ENCODE measurements at places on chromosomes 6 and 20.

GRCh38 chr6:53544470-53545308 is at the start of gene GCLC:
Gene GCLC (minus strand): TSS chr6:53545101. CDS start chr6:53544645, 456 bp downstream.
- DNase-seq = peak; percentile 85

GRCh38 chr6:27318973-27319372 is 6.9 kb upstream of the POM121L2 start:
- DNase-seq = no peak

DNA sequence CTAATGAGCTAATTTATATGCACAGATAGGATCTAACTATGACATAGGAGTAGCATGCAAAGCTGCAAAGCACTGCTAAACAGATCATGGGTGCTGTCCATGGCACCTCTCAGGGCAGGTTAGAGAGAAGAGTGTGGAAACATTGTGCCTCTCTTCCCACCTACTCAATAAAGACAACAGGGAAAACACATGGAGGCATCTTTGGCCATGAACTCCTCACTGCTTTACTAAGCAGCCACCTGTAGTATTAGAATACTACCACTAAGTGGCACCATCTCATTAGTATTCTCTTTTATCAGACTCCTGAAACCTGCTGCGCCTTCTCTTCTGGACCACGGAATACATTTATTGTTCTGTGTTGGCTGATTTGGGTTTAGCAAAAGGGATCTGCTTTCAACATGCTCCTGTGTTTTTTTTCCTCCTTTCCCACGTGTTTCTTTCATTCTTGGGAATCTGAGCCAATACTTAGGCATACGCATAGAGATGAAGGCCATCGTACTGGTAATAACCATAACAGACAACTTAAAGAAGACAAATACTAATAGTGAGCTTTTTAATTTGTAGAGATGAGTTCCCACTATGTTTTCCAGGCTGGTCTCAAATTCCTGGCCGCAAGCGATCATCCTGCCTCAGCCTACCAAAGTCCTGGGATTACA is 9.4 kb upstream of the HDDC2 start:
- peak; percentile 17 for DNase-seq

GRCh38 chr6:155890409-155890808 is 434.8 kb upstream of the NOX3 start:
- no peak for DNase-seq

DNA sequence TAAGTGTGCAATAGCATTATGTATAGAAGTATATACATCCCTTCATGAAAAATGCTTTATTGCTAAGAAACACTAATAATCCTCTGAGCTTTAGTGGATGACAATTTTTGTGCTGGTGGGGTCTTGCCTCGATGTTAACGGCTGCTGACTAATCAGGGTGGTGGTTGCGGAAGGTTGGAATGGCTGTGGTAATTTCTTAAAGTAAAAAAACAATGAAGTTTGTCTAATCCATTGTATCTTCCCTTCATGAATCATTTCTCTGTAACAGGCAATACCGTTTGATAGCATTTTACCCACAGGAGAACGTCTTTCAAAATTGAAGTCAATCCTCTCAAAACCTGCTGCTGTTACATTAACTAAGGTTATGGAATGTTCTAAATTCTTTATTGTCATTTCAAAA is 816.5 kb upstream of the GJE1 start:
- DNase-seq = no peak

DNA sequence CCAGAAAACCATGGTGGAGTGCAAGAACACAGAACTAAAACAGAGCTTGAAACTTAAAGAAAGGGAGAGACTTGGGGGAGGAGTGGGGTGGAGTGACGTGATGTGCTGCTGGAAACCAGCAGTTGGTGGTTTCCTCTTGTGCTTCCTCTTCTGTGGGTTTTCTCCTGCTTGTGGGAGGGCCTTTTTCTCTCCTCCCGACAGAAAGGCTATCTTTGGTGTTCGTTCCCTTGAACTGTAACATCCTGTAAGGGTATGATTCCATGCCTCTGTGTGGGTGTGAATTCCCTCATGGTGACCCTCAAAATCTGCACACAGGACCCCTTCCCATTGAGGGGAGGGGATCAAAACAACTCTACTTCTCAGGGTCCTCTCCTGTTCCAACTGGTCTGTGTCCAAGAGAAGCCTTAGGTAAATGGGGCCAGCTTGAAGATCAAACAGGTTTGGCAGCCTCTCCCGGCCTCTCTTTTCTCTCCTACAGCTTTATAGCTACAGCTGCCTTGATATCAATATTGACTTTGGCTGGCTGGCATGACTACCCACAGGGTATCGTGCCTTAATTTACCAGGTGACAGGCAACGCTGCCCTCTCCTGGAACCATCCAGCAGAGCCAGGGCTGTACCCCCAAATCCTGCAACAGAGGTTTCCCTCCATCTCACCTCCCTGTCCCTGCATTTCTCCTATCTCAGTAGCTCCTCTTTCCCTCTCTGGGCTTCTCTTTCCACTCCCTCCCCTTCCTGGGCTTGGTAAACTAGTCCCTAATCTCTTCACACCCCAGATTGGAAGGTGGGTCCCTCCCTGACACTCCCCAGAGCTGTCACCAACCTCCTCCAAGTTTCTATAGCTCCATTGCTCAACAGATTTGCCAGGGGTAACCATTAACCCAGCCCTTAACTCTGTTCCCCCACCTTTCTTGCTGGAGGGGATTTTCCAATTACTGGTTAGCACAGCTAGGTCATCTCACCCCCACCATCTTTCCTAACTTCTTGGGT is 1.5 kb upstream of the MSH5 start:
- DNase-seq = no peak

- DNase-seq = no peak
Observed at GRCh38 chr20:4855097-4855496, 133.4 kb downstream of the PRND start.

DNA sequence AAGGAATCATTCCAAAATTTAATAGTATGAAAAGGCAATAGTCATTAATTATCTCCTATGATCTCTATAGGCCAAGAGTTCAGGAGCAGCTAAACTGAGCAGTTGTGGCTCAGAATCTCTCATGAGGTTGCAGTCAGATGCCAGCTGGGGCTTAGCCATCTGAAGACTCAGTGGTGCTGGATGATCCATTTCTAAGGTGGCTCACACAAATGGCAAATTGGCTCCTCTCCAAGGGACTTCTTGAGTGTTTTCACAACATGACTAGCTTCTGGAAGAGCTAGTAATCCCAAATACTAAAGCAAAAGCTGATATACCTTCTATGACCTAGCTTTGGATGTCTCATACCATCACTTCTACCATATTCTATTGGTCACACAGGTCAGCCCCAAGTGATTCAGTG is 104.2 kb downstream of the HAO1 start:
- DNase-seq = no peak

DNA sequence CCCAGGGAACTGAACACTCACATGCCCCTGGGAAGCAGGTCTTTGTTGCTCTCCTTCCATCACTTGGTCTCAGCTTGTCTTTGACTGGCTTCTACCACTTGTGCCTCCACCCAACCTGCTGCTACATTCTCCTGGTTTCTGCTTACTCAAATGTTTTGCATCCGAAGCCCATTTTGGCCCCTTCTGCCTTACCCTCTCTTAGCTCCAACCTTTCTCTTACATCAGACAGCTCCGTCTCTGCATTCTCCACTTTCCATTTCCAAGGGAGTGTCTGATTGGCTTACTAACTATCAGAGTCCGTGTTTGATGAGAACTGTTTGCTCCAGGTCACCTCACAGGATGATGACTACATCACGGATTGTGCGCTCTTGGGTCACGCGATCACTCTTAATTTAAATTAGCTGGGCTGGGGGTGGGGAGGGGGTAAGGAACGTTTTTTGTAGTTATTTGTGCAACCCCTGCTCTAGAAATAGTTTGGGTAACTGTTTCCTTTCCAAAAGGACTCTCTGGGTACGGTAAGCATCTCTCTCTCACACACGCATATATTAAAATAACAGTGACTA is 844 bp upstream of the ABRACL start:
- no peak for DNase-seq

DNA sequence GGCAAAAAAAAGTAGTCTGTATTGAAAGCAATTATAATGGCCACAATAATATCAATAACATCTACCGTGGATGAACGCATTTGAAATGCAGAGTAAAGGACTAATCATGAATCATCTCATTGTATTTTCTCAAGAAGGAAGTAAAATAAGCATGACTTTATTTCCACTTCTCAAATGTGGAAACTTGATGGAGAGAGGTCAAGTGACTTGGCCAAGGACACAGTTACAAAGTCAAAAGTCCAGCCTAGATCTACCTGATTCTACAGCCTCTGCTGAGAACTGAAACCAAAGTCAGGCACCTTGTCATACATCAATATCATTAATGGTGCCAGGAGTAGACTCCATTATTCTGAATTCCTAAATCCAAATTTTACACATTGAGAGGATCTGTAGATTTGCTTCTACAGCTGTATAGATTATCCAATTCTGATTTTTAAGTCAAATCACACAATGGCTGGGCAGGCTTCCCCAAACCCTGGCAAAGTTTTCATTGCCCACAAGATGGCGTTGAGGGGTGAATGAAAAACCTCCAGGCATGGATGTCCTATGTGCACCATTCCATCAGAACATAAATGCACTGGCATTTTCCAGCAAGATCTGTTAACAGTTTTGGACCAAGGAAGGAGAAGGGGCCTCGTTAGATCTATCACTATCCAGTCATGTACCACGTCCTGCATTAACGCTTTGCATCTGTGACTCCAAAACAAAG is 423.1 kb downstream of the MAFB start:
- DNase-seq = no peak

GRCh38 chr6:18160911-18161310 is 5.7 kb downstream of the KDM1B start:
- DNase-seq = no peak

GRCh38 chr20:61251529-61252393 is at the start of gene CDH4:
Gene CDH4 (plus strand): TSS chr20:61252261.
- DNase-seq = no peak

DNA sequence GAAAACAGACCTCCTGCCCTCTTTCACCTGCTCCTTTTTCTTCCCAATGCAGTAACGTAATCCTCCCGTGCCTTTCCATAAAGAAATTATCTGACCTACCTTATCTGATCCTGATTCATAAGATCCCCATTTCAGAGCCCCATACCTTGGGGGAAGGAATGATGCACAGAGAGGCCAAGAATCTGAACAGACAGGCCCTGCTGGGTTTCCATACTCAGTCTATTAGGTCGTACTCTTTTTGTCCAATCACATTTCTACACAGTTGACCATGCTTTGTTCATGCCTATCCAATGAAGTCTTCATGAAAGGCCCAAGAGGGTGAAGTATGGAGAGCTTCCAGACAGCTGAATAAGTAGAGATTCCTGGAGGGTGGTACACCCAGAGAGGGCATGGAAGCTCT is 25.3 kb downstream of the SRPK1 start:
- DNase-seq = no peak

GRCh38 chr6:210104-210456 is 82.2 kb upstream of the DUSP22 start:
- no peak for DNase-seq

DNA sequence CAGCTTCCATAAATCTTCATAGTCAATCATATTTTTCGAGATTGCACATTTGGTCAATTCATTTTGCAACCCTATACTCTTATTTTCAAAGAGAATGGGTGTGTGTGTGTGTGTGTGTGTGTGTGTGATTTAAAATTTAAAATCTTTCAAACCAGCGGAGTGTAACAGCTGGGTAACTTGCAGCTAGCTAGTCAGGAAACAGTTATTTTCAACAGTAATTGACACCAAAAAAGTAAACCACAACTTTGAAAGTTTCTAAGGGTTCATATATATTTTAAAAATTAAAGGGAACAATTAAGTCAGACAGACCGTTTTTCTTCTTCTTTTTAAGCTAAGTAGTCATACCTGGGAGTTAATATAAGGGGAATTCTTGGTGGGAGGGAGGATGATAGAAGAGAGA is 57.0 kb downstream of the PRR18 start:
- DNase-seq = no peak

DNA sequence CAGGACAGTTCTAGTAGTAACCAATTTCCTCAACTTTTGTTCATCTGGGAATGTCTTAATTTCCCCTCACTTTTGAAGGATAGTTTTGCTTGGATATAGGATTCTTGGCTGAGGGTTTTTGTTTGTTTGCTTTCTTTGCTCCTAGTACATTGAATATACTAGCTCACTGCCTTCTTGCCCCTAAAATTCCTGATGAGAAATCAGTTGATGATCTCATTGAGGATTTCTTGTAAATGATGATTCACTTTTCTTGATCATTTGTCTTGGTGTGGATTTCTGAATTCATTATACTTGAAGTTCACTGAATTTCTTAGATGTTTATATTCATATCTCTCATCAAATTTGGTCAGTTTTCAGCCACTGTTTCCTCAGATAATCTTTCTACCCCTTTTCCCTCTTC is 49.1 kb upstream of the PRDM1 start:
- no peak for DNase-seq

DNA sequence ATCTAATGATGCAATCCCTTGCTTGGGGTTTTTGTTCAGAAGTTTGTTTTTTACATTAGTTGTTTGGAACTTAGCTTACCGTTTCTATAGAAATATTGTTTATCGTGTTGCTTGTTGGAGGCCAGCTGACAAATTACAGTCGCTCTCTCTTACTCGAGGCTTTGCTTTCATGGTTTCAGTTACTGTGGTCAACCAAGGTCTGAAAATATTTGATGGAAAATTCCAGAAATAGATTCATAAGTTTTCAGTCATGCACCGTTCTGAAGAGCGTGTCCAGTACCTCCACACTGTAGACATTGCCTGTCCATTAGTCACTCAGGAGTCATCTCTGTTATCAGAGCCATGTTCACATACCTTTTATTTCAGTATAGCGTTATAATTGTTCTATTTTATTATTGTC is 47.9 kb downstream of the DEK start:
- no peak for DNase-seq

DNA sequence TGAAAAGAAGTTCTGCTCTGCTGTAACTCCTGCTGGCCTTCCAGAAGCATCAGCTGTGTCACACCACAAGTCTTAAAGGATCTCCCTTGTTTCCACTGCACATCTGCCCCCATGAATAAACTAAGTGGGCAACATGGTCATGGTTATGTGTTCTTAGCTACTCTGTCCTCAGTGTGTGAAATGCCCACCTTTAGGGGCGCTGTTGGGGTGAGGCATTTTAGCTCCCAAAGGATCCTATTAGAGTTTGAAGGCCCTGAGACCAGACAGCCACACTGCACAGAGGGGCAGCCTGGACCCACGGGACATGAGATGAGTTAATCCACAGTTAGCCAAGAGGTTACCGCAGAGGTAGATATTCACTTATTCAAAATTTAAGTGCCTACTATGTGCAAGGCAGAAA is 294.3 kb upstream of the QKI start:
- no peak for DNase-seq

- no peak for DNase-seq
Observed at GRCh38 chr20:11734431-11734830, 183.3 kb upstream of the BTBD3 start.

DNA sequence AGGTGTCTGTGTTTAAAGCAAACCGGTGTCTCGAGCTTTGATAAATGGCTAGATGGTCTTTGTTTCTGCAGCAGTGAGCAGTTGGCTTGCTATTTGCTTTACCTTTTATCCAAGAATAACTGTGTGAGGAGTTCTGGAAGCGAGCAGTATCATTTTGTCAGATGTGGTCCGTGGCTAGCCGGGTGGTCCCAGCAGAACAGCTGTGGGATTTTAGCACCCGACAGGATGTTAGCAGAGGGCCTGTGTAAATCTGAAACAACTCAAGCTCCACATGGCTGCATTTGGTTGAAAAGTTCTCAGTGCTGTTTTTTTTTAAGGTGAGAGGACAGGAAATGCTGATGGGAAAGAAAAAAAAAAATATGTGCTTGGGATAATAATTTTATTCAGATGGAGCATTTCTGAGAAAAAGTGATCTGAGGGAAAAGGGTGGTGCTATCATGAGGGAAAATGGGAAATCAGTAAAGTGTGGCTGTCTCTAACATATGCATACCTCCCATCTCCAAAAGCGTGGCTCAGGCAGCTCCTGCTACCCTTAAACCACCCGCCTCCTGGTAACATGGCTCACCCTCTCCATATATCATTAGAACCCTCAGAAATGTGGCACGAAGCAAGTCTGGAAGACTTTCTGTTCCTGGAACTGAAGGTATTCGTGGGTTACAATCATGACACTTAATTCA is 215.4 kb downstream of the TSHZ2 start:
- no peak for DNase-seq

All from retinal pigment epithelial cell (primary cell).